COR-L47 (cell line): ENCODE measurements at places on chromosomes 6 and 20.

GRCh38 chr6:102717252-102717651, 1323.7 kb downstream of the GRIK2 start:
- DNase-seq, result no peak

GRCh38 chr6:109456710-109457561, 1.4 kb upstream of the MICAL1 start:
- no peak for DNase-seq

DNA sequence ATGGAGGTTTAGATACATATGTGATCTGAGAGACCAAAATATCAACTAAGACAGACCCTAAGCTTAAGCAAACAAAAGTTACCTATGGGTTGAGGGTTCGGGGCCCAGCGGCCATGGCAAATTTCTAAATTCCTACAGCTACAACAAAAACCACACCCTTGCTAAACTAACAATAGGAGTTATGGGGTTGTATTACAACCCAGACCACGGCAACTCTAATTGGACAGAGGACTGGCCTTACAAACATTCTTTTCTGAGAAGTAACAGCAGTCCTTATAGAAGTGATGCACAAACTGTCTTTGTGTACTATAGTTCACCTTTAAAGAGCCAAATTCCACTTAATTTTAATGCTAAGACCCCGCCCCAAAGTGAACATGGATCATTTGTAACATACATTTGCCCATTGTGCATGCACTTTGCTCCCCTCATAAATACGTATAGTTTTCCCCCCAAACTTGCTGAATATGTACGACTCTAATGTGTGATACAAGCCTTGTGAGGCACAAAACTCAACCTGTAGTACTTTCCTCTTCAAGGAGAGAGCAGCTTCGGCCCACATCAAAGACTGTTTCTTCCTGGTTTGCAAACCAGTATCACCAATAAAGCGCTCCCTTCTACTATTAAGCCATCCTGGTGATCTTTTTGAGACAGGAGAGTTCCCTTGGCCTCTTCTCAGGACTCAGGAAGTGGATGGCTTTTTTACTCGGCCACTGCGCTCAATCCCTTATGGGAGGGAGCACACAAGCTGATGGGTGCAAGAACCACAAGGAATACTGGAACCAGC, 25.6 kb upstream of the MBOAT1 start:
- no peak for DNase-seq

DNA sequence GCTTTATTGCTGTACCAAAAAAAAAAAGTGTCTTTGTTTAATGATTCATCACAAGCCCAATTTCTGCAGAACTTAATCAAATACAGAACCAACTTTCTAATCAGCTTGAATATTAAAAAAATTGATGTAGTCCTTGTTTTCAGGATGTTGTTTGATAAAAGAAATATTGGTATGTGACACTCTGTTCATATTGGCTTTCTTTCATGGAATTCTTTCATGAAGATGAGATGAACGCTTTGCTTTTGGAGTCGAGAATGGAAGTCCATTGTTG, 184.3 kb downstream of the ZNF217 start:
- DNase-seq, result no peak
